Stimulated activated CD8-positive, alpha-beta memory T cell treated with anti-CD3 and anti-CD28 coated beads, Interleukin-15, amount 100 ng/mL, for 24 hours (primary cell): ENCODE measurements at places on chromosomes 2 and 18.

GRCh38 chr2:55061523-55062344 is 11.5 kb upstream of the RTN4 start:
- no peak for DNase-seq

- DNase-seq: no peak
These were observed 1.6 kb upstream of the IGFBP5 start for GRCh38 chr2:216696751-216697560.

DNA sequence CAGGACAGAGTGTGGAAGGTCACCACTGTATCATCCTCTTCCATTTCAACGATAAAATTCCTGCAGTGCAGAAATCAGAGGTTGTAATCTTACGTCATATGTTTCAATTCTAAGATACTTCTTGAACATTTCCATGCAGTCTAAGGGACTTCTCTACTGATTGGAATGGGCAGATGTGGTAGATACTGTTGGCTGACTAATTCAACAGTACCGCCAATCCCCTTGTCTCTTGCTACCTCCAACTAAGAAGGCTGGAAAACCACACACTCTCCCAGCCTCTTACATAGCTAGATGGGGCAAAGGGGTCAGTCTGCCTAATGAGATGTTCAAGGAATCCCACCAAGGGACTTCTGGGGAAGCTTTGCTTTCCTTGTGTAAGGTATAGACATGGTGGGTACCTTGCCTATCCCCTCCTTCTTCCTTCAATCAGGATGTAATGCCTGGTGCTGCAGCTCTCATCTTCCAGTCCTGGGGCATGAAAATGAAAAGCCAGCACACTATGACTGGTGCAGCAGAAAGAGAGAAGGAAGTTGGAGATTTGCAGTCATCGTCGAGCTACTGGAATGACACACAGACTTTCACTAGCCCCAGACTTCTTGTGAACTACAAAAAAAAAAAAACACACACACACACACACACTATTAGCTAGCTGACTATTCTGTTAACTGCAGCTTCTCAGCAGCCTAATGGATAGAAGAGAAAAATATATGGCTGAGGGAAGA is 84.1 kb downstream of the ALPK2 start:
- DNase-seq: no peak

GRCh38 chr2:190357600-190357999 is 14.2 kb downstream of the INPP1 start:
- DNase-seq: no peak

DNA sequence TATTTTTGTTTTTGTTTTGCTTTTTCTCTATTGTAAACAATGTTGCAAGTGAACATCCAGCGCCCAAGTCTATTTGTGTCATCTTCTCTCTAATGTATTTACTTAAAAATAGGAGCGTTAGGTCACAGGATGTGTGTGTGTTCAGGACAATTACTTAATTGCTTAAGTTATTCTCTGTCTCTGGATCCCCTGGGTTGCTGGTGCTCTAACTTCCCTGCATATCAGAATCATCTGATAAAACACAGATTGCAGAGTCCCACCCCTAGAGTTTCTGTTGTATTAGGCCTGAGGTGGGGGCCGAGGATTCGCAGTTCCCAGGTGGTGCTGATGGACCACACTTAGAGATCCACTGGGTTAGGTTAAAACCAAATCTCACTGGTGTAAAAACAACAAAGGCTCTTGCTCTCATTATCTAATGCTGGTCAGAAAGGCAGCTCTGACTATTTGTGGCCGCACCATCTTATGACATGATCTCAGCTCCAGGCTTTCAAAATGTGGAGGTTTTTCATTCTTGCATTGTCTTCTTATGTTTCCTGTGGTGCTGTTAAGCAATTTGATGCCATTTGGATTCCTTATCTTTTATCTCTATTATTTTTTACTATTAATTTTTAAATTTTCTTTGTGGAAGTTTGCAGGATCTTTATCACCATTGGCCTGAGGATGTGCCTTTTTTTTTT is 87.7 kb downstream of the CLIP4 start:
- DNase-seq: no peak

- peak; percentile 38 for DNase-seq
These were observed 45.1 kb upstream of the ACAA2 start for GRCh38 chr18:49858309-49859020.

DNA sequence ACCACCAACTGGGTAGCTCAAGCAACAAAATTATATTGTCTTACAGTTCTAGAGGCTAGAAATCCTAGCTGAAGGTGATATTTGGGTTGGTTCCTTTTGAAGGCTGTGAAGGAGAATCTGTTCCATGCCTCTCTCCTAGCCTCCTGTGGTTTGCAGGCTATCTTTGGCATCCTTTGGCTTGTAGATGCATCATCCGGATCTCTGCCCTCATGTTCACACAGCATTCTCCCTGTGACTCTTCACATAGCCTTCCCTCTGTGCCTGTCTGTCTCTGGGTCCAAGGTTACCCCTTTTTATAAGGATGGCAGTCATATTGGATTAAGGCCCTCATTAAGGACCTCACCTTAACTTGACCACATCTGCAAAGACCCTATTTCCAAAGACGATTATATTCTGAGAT is 78.6 kb upstream of the MAP3K20 start:
- no peak for DNase-seq

- DNase-seq: no peak
These were observed 280.9 kb upstream of the STON1 start for GRCh38 chr2:48249025-48249424.

DNA sequence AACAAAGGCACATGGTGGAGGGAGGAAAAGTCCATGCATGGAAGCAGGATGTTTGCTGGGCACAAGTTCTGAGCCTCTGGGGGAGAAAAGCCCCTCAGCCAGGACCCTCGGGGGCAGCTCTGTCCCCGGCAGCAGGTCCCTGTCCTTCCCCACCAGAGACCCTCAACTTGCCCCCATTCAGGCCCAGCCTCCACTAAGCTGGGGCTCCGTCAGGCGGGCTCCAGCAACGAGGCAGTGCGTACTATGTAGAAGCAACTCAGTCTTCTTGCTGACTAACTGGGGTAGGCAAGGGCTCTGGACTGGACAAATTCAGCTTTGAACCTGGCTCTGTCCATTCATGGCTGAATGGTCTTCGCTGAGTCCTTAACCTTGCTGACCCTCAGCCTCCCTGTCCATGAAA is 23.0 kb downstream of the CFAP65 start:
- no peak for DNase-seq

- no peak for DNase-seq
These were observed 45.5 kb downstream of the RAB12 start for GRCh38 chr18:8654503-8655451.

- DNase-seq: no peak
These were observed 1.4 kb downstream of the GCFC2 start for GRCh38 chr2:75709297-75709696.

DNA sequence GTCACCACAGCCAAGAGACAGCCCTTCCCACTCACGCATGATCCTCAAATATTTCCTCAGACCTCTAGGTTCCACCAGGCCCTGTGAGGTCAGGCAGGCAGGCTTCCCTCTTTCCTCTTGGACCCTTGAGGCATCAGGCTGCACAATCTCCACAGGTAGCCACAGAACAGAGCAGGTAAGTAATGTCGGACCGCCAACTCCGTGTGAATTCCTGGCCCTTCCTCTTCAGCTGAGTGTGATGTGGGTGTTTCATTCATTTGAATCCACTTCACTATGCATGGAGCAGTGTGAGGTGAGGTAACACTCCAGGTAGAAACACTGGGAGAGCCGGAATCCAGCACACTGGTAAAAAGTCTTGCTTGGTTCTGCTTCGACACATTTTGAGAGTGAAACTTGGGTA is 44.0 kb downstream of the MRPL35 start:
- no peak for DNase-seq

GRCh38 chr2:102063487-102063911 is 71.7 kb downstream of the IL1R2 start:
- no peak for DNase-seq

GRCh38 chr2:19256121-19256601 is 102.3 kb downstream of the OSR1 start:
- DNase-seq: no peak

- DNase-seq: no peak
These were observed 214.4 kb upstream of the ARL4C start for GRCh38 chr2:234711308-234711707.

GRCh38 chr2:104026725-104027124 is 827.2 kb upstream of the POU3F3 start:
- no peak for DNase-seq

DNA sequence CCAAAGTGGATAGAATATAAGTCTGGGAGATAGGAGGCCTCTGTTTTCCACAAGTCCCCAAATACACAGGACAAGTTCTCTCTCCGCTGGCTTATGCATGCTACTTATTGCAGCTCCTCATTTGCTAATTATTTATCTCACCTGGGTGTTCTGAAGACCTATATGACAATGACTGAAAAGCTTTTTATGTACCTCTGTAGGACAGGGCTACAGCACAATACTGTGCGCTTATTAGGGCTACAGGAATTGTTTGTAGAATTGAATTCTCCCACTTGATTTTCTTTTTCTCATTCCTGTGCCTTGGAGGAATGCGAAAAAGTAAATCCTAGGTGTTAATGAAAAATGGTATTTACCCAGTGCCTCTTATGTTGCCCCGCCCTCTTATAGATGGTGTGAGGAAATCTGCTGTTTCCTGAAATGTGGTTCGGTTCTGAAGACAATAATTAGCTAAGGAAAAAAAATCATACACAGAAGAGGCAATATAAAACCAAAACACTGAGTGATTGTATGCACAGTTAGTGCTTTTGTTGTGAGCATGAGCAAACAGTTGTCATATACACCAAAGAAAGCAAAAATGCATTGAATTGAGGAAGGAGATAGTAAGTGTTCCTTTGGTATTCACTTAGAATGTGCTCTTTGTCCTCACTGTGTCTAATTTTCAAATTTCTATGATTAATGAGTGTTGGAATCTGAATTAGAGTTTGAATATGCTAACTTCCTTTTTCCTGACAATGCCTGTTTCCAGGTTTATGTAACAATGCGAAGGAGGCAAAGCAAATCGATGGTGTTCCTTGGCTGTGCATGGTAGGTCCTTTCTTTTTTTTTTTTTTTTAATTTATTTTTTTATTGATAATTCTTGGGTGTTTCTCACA is 78.7 kb upstream of the PNPT1 start:
- DNase-seq: no peak

- no peak for DNase-seq
These were observed 112.6 kb downstream of the CERS6 start for GRCh38 chr2:168568476-168569267.

DNA sequence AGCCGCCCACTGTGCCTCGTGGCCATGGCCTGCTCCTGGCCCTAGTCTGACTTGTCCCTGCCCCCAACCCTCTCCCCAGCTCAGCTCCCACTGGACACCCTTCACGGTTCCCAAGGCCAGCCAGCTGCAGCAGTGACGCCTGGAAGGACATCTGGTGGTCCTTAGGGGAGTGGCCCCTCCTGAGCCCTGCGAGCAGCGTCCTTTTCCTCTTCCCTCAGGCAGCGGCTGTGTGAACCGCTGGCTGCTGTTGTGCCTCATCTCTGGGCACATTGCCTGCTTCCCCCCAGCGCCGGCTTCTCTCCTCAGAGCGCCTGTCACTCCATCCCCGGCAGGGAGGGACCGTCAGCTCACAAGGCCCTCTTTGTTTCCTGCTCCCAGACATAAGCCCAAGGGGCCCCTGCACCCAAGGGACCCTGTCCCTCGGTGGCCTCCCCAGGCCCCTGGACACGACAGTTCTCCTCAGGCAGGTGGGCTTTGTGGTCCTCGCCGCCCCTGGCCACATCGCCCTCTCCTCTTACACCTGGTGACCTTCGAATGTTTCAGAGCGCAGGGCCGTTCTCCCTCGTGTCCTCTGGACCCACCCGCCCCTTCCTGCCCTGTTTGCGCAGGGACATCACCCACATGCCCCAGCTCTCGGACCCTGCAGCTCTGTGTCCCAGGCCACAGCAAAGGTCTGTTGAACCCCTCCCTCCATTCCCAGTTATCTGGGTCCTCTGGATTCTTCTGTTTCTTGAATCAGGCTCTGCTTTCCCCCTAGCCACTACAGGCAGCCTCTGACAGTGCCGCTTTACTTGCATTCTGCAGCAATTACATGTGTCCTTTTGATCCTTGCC is 35.8 kb downstream of the ANO7 start:
- no peak for DNase-seq

GRCh38 chr2:178718283-178718682 is 88.9 kb downstream of the TTN start:
- no peak for DNase-seq
